GM23338 (cell line): ENCODE measurements at places on chromosomes 12 and 14.
A peak's percentile ranks its signal among the peaks of the same experiment; 100 is the strongest.

- peak; percentile 77 for DNase-seq
Observed at GRCh38 chr14:97218691-97219430, 421.7 kb downstream of the VRK1 start.

DNA sequence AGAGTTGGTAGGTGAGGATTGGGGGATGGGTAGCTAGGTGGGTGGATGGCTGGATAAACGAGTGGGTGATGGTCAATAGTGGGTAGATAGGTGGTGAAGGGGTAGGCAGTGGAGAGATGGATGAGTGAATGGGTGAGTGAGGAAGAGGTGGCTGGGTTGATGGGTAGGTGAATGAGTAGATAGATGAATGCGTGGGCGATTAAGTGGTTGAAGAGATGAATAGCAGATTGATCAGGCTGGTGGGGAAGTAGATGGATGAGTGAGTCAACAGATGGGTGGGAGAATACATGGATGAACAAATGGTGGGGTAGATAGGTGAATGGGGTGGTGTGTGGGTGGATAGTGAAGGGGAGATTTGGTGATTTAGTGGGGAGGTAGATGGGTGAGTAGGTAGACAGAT is 51.1 kb downstream of the SYNE3 start:
- no peak for DNase-seq

- DNase-seq, result no peak
Observed at GRCh38 chr14:104979758-104980610, 1.8 kb upstream of the AHNAK2 start.

- DNase-seq, result no peak
Observed at GRCh38 chr12:674272-674781, 11.1 kb upstream of the NINJ2 start.

DNA sequence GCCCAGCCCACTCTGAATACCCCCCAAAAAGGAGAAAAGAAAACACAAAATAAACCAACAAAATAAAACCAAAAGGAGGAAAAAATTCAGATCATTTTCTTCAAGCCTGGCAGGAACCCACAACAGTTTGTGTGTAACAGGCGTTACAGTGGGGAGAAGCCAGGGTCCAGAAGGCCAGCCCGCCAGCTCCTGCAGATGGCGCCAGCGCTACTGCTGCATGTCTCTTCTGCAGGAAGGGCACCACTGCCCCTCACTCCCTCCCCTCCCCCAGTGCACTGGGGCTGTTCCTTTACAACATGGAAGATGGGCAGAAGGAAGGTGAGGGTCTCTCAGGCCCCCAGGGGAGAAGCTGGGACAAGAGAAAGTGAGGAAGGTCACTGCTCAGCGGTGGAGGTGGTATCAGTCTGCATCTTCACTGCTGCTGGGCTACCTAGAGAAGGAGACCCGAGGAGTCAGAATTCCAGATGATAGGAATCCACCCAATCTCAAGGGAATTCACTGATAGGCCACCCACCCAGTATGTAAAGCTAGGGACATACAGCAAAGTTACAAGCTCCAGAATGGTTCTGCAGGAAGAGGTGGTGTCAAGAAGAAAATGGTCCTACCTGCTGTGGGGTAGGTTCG is 2.3 kb upstream of the NOP2 start:
- peak; percentile 85 for DNase-seq

- DNase-seq, result no peak
Observed at GRCh38 chr14:50008562-50008961, 107.8 kb downstream of the VCPKMT start.

GRCh38 chr12:104458694-104459367 is 2.1 kb downstream of the CHST11 start:
- peak; percentile 46 for DNase-seq

- DNase-seq, result no peak
Observed at GRCh38 chr14:105856676-105857219, 330.4 kb downstream of the TMEM121 start.

DNA sequence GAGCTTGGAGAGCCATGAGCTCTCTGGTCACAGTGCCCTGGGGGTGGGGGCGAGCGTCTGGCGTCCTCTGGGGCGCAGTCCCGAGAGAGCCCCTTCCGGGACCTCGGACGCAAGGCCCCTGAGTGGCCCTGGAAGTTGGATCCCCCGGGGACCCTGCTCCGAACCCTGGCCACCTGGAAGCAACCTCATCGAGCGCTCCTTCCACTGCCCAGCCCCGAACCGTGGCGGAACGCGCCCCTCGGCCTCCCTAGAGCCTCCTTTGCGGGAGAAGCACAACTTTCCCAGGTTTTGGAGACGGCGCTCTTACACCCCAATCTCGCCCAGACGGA is 1.2 kb downstream of the NOS1 start:
- DNase-seq, result peak; percentile 51

DNA sequence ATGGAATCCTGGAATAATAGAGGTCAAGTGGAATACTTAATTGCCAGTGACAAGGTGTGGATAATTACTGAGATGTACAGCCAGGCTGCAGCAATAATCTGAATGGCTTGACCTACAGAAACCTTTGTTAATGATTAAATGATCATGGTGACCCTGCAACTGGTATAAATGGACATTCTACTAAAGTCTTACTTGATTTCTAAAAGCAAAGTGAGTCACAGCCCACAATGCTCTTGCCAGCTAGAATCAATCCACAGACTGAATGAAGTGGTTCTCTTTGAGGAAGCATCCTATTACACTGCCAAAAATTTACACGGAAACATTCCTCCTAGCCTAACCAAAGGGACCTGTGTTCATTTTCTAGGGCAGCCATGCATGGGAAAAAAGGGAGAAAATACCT is 518.5 kb downstream of the SOX5 start:
- no peak for DNase-seq

GRCh38 chr12:6078398-6079096 is 45.9 kb downstream of the VWF start:
- DNase-seq, result no peak

GRCh38 chr14:67820428-67820971 is 921 bp downstream of the RAD51B start:
- DNase-seq, result peak; percentile 32

- peak; percentile 58 for DNase-seq
Observed at GRCh38 chr12:64824500-64825142, at the start of gene TBC1D30. Gene TBC1D30, plus strand, starts transcription at chr12:64824647. Its CDS starts 233 bp downstream, at chr12:64824880.

GRCh38 chr12:110577864-110578693 is 5.0 kb downstream of the PPTC7 start:
- no peak for DNase-seq

GRCh38 chr12:102675672-102676071 is 195.3 kb upstream of the IGF1 start:
- no peak for DNase-seq

GRCh38 chr12:111367661-111368221 is 1.2 kb downstream of the PHETA1 start:
- DNase-seq, result no peak

DNA sequence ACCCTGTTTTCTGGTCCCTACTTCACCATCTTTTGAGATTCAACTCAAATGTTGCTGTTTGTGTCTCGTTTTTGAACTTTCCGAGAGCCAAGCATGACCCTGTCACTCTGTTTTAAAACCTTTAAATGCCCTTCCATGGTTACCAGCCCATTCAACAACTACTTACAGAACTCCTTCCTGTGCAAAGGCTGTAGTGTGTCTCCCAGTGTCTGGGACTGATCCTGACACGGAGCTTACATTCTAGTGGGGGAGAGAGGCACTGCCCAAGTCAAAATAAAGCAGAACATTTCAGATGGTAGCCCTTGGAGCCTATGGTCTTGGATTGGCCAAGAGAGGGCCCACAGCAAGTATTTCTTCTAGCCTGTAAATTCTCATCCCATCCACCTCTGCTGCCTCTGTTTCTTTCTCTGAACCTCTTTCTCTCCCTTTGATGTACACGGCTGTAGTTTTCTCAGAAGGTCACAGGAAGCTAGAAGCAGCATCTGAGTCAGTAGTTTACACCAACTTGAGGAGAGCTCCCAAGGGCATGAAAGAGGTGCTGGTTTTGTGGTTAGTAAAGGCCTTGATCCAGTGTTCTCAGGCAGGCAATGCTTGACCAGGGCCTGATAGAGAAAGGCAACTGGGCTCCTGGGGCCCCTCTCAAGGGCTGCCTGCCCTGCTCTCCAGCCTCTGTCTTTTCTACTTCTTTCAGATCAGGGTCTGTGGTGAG is 42.3 kb upstream of the SLC24A4 start:
- no peak for DNase-seq

- no peak for DNase-seq
Observed at GRCh38 chr12:83052890-83053541, 366.3 kb downstream of the TMTC2 start.

GRCh38 chr12:30694412-30695198 is 1.1 kb downstream of the IPO8 start:
- DNase-seq, result peak; percentile 63
